Adrenal gland (tissue), 19 donors: ENCODE measurements at places on chromosomes 3 and 15. TPM values are rescaled to one million over a fixed set of nuclear protein-coding genes. Genes with fewer than 3 reads are reported as not detected.

DNA sequence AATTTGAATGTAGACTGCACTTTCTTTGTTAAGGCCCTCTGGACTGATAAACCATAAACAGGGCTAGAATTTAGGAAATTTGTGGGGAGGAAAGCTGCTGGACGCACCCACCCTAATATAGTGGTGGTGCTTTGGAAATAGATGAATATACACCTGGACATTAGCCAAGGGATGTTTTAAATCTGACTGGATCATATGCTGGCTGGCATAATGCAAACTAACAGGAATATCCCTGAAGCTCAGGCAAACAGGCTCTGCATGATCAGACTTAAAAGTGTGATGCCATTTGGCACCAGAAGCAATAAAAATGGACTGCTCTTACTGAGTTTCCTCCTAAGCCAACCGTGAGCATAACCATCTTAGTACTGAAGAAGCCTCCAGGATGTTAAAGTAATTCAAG is 465.8 kb upstream of the ROBO1 start:
- no peaks in the 10 kb centered on the region for H3K36me3 ChIP-seq
- H3K4me3 ChIP-seq: no peak overlapping the region
- H3K4me1 ChIP-seq: no peaks in the 10 kb centered on the region
- no peak for DNase-seq
- no peak overlapping the region for H3K27ac ChIP-seq

- no peak overlapping the region for H3K27ac ChIP-seq
- no peak for DNase-seq
- no peak overlapping the region for H3K4me3 ChIP-seq
- H3K4me1 ChIP-seq: no peaks in the 10 kb centered on the region
- H3K36me3 ChIP-seq: no peaks in the 10 kb centered on the region
Observed at GRCh38 chr3:138465451-138465850, 31.0 kb downstream of the ESYT3 start.

GRCh38 chr15:96053031-96053780 is 277.3 kb upstream of the NR2F2 start:
- H3K4me1 ChIP-seq: peaks cover 7% of the 10 kb centered on the region
- no peaks in the 10 kb centered on the region for H3K36me3 ChIP-seq
- peaks cover 6% of the 10 kb centered on the region for H3K27me3 ChIP-seq
- H3K4me3 ChIP-seq: no peak overlapping the region
- peak; percentile 17 for DNase-seq

DNA sequence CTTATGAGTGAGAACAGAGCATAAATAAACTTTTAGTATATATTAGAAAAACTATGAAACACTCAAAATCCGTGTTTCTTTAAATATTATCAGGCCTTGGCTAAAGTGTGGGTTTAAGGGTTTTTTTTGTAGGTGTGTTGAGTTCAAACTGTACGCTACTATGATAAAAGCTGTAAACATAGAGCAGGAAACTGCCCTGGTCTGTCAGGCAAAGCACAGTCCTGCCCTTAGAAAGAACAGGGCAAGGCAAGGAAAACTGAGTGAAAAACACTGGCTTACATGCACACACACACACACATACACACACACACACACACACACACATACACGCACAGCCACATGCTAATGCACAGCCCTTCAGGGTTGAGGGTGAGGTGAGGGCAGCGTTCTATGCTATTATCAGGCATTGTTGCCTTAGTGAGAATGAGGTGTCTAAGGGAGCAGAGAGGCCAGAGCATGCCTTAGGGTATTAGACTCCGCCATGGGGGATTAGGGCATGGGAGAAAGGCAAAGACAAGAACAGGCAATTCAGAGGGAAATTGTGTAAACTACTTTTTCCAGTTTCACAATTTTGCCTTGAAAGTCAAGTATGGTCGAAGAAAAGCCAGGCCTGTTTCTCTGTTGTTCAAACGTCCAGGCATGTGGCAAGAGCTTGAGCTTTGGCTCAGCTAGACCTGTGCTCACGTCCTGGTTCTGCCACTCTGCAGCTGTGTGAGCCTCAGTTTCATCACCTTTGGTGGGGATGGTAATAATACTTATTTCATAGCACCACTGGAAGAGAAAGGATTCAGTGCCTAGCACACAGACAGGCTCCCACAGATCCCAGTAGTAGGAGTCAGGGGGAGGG is 36.3 kb upstream of the TPM1 start:
- DNase-seq: no peak
- no peaks in the 10 kb centered on the region for H3K4me1 ChIP-seq
- no peak overlapping the region for H3K4me3 ChIP-seq
- H3K27ac ChIP-seq: no peak overlapping the region
- no peaks in the 10 kb centered on the region for H3K27me3 ChIP-seq

DNA sequence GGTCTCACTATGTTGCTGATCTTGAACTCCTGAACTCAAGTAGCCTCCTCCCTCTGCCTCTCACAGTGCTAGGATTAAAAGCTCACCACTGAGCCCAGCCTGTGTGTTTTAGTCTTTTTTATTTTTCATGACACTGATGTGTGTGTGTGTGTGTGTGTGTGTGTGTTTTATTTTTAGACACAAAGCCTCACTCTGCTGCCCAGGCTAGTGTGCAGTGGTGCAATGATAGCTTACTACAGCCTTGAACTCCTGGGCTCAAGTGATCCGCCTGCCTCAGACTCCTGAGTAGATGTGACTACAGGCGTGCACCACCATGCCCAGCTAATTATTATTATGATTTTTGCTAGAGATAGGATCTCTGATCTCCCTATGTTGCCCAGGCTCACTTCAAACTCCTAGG is 23.3 kb upstream of the CTSH start:
- H3K36me3 ChIP-seq: no peaks in the 10 kb centered on the region
- no peaks in the 10 kb centered on the region for H3K27me3 ChIP-seq
- no peak for DNase-seq

GRCh38 chr3:151318991-151319390 is 2.4 kb upstream of the GPR87 start:
- no peak for DNase-seq
- no peaks in the 10 kb centered on the region for H3K36me3 ChIP-seq
- H3K4me3 ChIP-seq: no peak overlapping the region
- H3K4me1 ChIP-seq: peaks cover 22% of the 10 kb centered on the region

- H3K36me3 ChIP-seq: no peaks in the 10 kb centered on the region
- no peak overlapping the region for H3K4me3 ChIP-seq
- DNase-seq: no peak
- H3K27ac ChIP-seq: no peak overlapping the region
- H3K4me1 ChIP-seq: no peaks in the 10 kb centered on the region
Observed at GRCh38 chr15:70575231-70576226, 187.8 kb downstream of the UACA start.

- no peaks in the 10 kb centered on the region for H3K4me1 ChIP-seq
- H3K36me3 ChIP-seq: no peaks in the 10 kb centered on the region
- no peak overlapping the region for H3K4me3 ChIP-seq
- no peak overlapping the region for H3K27ac ChIP-seq
- no peak for DNase-seq
Observed at GRCh38 chr15:39925112-39925842, 5.2 kb upstream of the GPR176 start.

DNA sequence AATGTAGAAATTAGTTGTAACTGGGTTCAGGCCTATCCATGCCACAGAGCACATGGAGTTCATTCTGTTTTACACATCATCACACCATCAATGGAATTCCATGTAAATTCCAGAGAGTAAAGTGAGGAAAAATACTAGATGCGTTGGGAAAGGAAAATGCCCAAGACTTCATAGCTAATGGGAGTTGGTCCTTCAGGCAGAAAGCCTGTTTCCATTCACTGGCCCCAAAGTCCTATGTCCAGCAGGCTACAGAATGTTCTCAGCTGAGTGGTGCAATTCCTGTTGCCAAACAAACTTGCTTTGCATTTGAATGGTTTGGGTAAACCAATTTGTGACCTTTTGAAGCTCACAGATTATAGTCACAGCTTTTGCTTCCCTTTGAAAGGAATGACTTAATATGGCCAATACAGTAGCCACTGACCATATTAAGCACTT is 164.6 kb upstream of the PFN2 start:
- no peak for DNase-seq
- H3K27ac ChIP-seq: no peak overlapping the region

GRCh38 chr3:149018247-149018646 is 26.9 kb downstream of the GYG1 start:
- DNase-seq: no peak
- no peaks in the 10 kb centered on the region for H3K27me3 ChIP-seq
- no peak overlapping the region for H3K4me3 ChIP-seq
- no peak overlapping the region for H3K27ac ChIP-seq
- H3K36me3 ChIP-seq: no peaks in the 10 kb centered on the region
- H3K4me1 ChIP-seq: no peaks in the 10 kb centered on the region

Gene GOLGA8N
- 15.0 TPM for polyA plus RNA-seq

Gene SLC7A14
- polyA plus RNA-seq: 0.24 TPM

Gene TICRR
- 0.24 TPM for polyA plus RNA-seq
